ENCODE measurements at places on chromosomes 2 and 18. TPM values are rescaled to one million over a fixed set of nuclear protein-coding genes. Genes with fewer than 3 reads are reported as not detected.
A peak's percentile ranks its signal among the peaks of the same experiment; 100 is the strongest.

GRCh38 chr18:36175481-36175880 lies 11.8 kb upstream of the MOCOS start:
- DNase-seq = peak; percentile 46

GRCh38 chr2:173090973-173091660 lies 15.5 kb downstream of the MAP3K20 start:
- DNase-seq = no peak

DNA sequence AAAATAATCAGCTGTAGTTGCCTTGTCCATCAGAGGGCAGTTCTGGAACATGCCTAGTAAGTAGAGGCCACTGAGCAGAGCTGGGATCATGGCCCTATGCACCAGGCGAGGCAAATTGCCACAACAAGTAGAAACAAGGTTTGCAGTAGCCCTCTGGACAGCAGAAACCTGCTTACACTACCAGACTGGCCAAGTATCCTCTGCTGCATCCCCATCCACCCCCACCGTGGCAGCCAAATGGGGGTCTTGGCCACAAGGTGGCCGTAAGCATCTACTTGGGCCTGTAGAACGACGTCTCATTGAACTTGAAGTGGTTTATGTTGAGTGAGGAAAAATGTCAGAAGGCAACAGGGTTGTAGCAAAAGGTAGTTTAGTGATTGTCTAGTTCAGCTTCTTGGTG lies 241.2 kb downstream of the ALPK2 start:
- DNase-seq = peak; percentile 12

The VPS4B gene
- total RNA-seq = 24.7 TPM

The SCG2 gene
- total RNA-seq = not detected

GRCh38 chr2:164275659-164276058 lies 345.6 kb downstream of the GRB14 start:
- DNase-seq = no peak

- DNase-seq = no peak
Observed at GRCh38 chr2:233414273-233414654, 60.0 kb downstream of the DGKD start.

GRCh38 chr2:46871976-46872381 lies 43.6 kb downstream of the MCFD2 start:
- DNase-seq = no peak

GRCh38 chr18:5294457-5295230 lies 882 bp downstream of the ZBTB14 start:
- peak; percentile 73 for DNase-seq

The CPLX4 gene
- total RNA-seq = not detected

GRCh38 chr2:189951791-189952535 lies 110.6 kb downstream of the MSTN start:
- DNase-seq = no peak

The FAM124B gene
- total RNA-seq = 2.1 TPM

The CCDC85A gene
- total RNA-seq = 0.08 TPM

The GULP1 gene
- 1.2 TPM for total RNA-seq

DNA sequence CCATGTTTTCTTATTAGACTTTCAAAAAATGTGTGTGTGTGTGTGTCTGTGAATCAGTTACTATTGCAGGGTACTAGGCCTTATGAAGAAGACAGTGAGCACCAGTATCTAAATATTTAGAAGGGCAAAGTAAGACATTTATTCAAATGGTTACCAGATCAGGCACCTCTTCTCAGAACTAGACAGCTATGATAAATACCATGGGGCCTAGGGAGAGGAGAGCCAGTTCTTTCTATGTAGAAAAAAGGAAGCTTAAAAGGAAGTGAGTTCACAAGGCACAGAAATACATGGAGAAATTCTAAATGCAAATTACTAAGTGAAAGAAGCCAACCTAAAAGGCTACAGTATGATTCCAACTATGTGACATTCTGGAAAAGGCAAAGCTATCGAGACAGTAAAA lies 261.3 kb downstream of the SOX11 start:
- DNase-seq = no peak

DNA sequence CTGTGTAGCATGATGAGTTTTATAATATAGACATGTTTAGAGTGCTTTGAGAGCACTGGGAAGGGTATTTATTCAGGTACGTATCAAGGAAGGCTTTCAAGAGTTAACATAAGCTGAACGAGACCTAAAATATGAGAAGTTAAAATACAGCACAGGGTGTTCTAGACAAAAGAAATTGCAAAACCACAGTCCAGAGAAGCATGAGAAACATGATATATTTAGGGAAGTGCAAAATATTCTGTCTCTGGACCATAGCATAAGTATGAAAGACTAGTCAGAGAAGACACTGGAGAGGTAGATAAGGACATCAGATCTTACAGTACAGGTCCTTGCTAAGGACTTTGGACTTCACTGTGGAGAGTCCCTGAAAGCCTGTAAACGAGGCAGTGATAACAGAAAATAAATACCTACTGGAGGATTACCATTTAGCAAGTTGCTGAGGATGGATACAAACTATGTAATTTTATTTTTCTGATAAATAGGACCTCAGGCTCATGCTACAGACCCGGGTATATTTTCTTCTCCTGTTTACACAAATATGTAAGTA lies 43.7 kb downstream of the FSIP2 start:
- no peak for DNase-seq

- DNase-seq = no peak
Observed at GRCh38 chr2:206766057-206766930, 888 bp downstream of the FASTKD2 start.

The PAX3 gene
- total RNA-seq = not detected

The VAMP5 gene
- 31.7 TPM for total RNA-seq

The IL36RN gene
- total RNA-seq = not detected

The OSBPL6 gene
- 1.8 TPM for total RNA-seq

The CSRNP3 gene
- total RNA-seq = 2.6 TPM

GRCh38 chr2:2587354-2587753 lies 256.3 kb upstream of the MYT1L start:
- no peak for DNase-seq

Data from left lobe of liver (tissue), 2 donors.